ENCODE measurements at places on chromosomes 5 and 9. TPM values are rescaled to one million over a fixed set of nuclear protein-coding genes. Genes with fewer than 3 reads are reported as not detected.

DNA sequence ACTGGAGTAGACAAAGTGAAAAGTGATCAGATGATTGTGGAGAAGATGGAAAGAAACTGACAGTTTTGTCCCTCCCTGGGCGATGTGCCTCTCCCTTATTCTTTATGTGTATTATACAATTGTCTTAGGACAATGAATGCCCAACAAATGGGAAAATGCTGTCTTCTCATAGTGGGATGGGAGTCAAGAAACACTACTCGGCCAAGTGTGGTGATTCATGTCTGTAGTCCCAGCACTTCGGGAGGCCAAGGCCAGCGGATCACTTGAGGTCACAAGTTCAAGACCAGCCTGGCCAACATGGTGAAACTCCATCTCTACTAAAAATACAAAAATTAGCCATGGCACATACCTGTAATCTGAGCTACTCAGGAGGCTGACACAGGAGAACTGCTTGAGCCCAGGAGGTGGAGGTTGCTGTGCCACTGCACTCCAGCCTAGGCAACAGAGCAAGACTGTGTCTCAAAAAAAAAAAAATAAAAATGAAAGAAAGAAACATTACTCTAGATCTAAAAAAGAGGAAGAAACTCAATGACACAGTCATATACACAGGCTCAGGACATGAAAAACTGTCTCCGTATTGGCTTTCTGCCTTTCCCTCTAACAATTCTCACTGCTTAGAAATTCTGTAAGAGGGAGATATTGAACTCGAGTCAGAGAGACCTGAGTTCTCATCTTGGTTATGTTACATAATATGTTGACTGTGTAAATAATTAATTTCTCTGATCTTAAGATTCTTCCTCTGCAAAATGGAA, 67.9 kb upstream of the TARS1 start:
- DNase-seq: no peak

DNA sequence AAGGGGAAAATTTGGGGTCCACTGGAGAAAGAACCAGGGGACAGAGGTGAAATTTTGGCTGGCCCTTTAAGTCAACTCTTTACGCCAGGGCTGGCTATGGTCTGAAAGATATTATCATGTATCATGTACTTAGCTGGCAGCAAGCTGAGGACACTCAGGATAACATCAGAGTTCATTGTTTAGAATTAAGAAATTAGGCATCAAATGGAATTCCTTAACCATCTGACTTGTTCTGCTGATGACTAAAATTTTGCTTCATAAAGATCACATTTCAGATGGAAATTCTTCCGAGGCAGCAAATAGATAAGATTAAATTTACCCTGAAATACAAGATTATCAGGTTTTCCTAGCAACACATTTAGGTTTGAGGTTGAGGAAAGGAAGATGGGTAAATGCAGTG, 269.4 kb upstream of the KLF9 start:
- no peak for DNase-seq

- DNase-seq: no peak
These were observed 54.2 kb upstream of the BASP1 start for GRCh38 chr5:17163221-17163620.

DNA sequence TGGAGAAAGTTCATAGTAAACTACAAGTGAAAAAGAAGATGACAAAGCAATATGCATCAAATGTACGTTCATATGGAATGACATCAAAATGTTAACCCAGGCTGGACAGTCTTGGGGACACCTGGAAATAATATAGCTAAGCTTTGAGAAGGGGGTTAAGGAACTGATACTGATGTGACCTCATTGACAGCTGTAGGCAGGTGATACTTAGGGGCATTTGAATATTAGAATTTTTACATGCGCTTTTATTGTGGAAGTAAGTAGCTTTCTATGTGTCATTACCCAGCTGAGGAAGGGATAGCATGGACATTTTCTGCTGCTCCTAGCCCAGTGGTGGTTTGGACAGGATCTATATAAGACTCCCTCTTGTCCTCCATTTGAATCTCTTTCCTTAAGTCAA, 299.7 kb downstream of the CWC27 start:
- no peak for DNase-seq

DNA sequence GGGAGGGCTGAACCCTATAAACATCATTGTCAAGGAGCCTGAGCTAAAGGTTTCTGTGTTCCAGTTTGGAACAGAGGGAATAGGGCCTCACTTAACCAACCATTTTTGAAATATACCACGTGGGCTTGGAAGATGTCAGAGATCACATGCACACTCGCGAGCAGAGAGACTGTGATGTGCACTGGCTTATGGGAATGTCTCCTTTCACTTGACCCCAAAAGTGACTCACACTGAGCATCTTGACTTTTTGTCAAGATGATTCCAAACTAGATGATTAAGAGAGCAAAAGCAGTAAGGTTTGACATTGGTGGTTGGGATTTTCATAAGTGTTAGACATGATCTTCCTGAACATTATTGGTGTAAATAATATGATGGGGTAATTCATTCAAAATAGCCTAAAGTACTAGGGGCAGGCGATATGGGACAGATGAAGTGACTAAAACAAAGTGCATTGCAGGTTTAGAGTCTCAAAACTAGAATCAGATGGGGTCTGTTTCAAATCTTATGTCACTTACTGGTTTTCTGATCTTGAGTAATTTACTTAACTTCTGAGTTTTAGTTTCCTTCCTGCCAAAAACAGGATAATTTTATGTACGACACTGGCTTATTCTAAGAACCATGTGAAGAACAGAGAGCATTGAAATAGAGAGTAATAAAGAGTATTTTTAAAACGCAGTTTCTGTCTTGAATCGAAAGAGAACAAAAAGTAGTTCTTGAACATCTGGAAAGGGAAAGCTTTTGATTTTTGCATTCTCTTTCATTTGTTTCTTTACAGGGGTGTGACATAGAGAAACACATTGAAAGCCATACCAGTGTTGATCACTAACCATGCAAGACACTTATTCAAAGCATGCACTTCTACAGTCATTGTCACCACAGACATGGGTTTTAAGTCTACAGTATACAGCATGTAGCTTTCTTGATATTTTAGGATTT, 383.0 kb downstream of the DIRAS2 start:
- no peak for DNase-seq

- peak; percentile 35 for DNase-seq
These were observed 56.0 kb upstream of the TPD52L3 start for GRCh38 chr9:6272229-6272598.

GRCh38 chr5:174356536-174356935, 311.0 kb downstream of the NSG2 start:
- DNase-seq: no peak

- no peak for DNase-seq
These were observed 38.2 kb downstream of the PAPPA start for GRCh38 chr9:116191576-116192415.

GRCh38 chr9:100600521-100601079, 22.7 kb downstream of the CAVIN4 start:
- DNase-seq: peak; percentile 94

- no peak for DNase-seq
These were observed 15.3 kb downstream of the MVB12B start for GRCh38 chr9:126341902-126342301.

DNA sequence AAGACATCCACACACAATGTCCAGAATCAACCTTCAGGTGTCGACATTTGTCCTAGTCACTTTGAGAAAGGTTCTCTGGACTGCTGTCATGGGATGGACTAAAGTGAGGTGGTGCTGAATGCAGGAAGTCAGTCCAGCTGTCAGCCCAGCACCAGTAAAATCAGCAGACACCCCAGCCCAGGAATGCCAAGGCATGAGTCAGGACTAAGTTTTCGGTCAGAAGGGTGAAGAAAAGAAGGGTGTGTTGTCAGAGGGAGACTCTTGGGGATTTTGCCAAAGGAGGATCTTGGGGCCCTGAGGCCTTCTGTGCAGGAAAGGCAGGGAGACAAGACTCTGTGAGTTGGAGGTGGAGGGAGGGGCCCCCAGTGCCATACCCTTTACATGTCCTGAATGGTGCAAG, 69.0 kb upstream of the XPA start:
- no peak for DNase-seq

DNA sequence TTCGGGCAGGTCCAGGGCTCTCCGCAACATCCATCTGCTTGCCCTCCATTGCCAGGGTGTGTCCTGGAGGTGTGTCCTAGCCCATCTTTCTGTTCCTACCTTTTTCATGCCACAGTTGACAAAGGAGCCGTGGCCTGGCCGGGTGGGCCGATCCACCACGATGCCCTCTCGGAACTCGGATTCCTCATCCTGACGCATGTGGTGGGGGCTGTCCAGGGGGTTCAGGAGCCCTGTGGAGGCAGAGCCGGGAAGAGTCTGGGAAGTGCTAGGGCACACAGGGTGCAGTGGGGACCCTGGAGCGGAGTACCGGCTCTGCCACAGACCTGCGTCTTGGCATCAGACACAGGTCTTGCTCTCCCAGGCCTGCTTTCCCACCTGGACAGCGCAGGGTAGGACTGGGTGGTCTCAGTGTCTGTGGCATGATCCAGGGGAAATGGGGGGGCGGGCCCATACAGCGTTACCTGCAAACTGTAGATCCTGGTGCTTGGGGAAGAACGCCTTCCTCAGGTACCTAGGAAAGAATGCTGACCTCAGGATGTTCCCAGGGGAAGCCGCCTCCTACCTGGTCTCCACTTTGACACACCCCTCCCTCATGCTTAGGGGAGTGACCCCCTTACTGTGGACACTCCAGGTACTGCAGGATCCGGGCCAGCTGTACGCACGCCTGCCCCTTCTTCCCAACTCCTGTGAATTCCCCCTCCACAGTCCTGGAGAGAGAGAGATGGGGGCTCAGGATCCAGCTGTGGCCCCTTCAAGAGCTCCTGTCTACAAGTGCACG, 3.5 kb downstream of the SPOUT1 start:
- no peak for DNase-seq

- DNase-seq: no peak
These were observed 498.9 kb upstream of the WWC1 start for GRCh38 chr5:167792514-167792913.

DNA sequence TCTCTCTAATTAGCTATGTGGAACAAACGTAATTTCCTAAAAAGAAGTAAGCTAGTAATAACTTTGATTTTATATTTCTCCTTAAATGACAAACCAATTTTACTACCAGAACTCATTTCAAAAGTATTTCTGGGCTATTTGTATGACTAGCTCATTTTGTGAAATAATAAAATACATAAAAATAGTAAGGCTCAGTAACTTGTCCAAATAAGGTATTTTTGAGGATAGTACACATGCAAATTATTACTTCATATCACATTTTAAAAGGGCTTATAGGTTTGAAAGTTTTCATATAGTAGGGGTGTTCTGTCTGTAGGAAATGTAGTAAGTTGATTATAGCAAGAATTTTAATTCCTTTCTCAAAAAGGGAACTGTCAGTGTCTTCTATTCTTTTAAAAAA, 26.5 kb downstream of the C9orf85 start:
- no peak for DNase-seq

GRCh38 chr5:39282561-39282960, 63.2 kb upstream of the FYB1 start:
- DNase-seq: no peak

GRCh38 chr9:5698810-5699556, 70.1 kb downstream of the RIC1 start:
- no peak for DNase-seq

DNA sequence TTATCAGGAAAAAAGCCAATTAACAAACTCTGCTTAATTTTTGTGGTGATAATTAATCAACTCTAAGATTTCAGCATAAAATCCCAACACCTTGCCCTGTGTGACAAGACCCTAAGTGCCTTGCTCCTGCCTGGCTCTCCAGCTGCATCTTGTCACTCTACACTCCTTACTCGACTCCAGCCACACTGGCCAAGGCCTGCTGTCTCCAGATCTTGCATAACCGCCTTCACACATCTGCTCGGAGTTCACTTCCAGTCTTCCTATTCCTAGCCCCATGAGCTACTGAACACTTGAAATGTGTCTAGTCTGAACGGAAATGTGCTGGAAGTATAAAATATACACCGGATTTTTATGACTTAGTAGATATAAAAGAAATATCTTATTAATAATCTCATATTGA, 259.6 kb downstream of the EPB41L4A start:
- peak; percentile 79 for DNase-seq

GRCh38 chr5:141084487-141084989, 9.9 kb upstream of the PCDHB2 start:
- DNase-seq: peak; percentile 47

DNA sequence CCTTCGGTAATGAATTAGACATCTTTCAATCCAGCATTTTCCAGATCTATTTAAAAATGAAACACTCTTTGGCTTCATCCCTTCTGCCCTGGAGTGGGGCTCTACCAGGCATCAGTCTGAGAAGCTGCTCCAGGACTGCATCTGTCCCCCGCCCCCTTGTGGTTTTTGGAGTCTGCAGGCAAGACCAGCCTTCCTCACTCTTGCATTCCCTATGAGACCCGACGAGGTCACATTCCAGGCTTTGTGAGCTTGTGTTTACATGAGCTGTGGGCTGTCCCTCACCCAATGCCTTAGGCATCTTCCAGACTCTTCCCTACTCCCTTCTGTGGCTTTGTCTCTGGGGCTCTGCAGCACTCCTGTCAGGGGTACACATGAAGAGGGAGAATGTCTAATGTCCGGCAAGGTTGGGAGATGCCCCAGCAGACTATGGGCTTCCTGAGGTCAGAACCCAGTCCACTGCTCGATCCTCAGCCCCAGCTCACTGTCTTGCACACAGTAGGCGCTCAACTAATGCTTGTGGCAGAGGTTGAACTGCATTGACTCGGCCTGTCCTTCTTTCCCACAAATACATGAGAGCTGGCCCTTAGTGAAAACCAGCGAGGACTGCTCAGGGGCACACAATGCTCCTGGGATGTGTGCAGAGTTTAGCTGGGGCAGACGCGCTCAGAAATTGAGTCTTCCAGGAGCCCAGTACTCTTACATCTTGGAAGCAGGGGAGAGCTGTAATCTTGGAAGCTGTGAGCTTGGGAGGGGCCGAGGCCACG, 11.7 kb upstream of the GADD45G start:
- peak; percentile 35 for DNase-seq

GRCh38 chr9:4111233-4112008, 188.4 kb downstream of the GLIS3 start:
- DNase-seq: no peak

GRCh38 chr9:2709645-2710101, 7.6 kb upstream of the KCNV2 start:
- peak; percentile 18 for DNase-seq

- peak; percentile 91 for DNase-seq
These were observed 37.6 kb downstream of the ANKRD33B start for GRCh38 chr5:10601246-10602030.

DNA sequence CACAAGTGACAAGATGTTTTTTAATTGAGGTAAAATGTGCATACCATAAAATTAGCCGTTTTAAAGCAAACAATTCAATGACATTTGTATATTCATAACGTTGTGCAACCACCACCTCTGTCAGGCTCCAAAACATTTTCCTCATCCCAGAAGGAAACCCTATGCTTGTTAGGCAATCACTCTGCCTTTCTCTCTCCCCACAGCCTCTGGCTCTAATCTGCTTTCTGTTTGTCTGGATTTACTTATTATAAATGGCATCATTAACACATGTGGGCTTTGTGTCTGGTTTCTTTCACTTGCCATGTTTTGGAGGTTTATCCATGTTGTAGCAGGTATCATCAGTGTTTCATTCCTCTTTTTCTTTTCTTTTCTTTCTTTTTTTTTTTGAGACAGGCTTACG, 1.4 kb upstream of the N4BP3 start:
- DNase-seq: peak; percentile 69

AFAP1L1 gene
- 121 TPM for total RNA-seq

PCDHA1 gene
- total RNA-seq: not detected

IFNK gene
- not detected for total RNA-seq

MSMP gene
- total RNA-seq: not detected

PCDHB7 gene
- total RNA-seq: 3.3 TPM

C9orf153 gene
- total RNA-seq: not detected

SLCO6A1 gene
- not detected for total RNA-seq

BAAT gene
- 0.41 TPM for total RNA-seq

IFNW1 gene
- not detected for total RNA-seq

PRLR gene
- total RNA-seq: 2.4 TPM

PCDHAC1 gene
- 0.41 TPM for total RNA-seq

PCDHA5 gene
- 0.41 TPM for total RNA-seq
